Immature natural killer cell (primary cell): ENCODE measurements at places on chromosomes 4 and X.

DNA sequence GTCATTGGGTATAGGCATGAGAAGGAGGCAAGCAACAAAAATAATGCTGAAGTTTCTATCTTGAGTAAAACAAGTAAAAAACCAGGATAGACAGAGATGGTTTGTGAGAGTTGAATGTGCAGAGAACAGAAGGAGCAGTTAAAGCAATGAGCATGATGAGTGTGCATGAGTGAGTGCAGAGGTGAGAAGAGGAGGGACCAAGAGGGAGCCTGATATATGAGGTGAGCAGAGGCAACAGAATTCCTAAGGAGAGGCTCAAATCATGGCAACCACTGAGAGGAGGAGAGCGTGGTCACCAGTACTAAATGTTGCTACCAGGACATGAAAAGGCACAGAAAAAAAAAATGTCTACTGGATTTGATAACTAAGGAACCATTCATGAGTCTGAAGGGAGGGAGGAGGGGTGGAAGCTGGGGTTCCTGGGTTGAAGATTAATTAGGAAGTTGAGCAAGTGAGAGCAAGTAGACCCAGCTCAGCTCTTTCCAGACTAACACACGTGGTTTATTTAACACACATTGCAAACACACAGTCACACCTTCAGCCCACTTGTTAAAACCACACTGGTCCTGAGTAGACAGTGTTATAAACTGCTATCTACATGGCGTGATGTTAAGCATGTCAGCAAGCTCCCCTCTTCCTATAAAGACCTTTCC, 69.0 kb upstream of the IQCM start:
- peak; percentile 16 for DNase-seq

DNA sequence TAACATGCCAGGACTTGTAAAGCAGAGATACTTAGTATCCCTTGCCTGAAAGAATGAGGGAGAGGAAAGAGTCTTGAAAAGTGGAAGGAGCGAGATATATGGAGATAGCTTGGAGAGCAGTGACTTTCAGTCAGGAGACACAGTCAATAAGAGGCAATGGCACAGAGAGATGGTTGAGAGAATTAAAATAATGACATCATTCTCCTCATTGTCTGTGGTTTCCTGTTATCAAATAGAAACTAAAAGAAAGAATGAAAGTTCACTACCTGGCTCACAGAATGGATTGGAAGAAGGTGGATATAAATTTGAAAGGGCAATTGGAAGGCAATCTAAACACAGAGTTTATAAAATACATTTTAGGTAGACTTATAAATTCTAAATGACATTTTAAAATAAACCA, 760.2 kb upstream of the AADAT start:
- DNase-seq = no peak

DNA sequence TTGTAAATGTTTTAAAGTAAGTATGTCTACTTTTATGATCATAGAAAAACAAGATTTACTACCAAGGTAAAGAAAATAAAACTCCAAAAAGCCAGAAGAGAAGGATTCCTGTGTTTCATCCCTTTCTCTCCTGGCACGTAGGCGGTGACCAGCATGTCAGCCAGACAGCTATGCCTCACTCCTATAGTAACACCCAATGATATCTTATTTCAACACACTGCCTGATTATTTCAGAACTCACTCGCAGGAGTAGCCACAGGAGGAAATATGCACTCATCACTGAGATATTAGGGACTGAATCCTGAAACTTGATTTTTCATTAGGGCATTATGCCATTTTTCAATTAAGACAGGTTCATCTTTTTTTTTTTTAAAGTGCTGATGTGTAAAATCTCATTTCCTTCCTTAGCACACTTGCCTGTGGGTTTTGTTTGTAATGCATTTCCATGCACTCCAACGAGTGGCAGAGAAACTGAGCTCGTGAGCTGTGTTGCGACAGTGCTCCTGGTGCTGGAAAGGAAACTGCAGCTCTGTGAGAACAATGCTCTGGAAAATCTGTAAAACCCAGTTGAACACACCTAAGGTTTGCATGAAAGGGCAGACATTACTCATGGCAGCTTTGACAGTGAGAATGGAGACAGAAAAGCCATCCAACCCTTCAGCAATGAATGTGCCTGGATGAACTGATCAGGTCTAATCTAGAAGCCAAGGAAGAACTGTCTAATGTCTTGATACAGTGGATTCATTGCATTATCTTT, 18.2 kb downstream of the RAI2 start:
- no peak for DNase-seq

- no peak for DNase-seq
Observed at GRCh38 chr4:19492606-19493005, 759.1 kb upstream of the SLIT2 start.

GRCh38 chrX:47158781-47159180, 13.8 kb downstream of the RBM10 start:
- no peak for DNase-seq

DNA sequence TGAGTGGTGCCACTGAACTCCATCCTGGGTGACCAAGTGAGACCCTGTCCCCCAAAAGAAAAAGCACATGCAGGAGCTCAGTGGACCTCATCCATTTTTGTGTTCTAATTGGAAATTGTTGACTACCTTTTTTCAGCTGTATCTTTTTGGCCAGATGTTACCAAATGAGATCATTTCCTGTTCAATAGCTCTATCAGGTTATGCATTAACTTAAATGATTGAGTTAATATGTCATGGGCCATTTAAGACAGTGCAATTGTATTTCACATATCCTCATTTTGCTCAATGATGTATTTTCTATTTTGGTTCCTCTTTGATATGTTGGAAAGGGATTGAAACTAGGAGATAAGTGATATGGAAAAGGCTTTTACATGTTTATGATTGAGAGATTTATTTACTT, 26.2 kb upstream of the RHOH start:
- no peak for DNase-seq

DNA sequence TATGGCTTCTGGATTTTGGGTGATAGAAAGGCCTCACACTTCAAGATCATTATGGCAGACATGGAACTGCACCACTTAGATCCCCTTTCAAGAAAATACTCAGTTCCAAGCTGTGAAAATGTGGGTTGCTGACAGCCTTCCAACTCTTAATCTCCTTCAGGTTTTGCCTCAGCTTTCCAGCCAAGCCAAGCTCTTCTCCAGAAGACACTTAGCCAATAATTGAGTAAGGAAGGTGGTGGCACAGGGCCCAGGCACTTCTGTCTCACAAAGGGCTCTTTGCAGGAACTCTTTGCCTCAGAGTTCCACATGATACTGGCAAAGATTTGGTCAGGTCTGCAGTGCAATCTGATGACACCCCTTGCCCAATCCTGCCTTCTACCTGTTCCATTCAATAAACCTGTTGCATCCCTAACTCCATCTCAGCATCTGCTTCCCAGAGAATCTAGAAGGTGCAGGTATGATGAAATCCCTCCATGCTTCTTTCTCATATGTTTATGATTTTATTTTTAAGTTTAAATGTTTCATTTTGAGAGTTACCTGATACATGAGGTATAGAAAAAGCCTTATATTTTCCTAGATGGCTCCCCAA, 30.6 kb downstream of the ANXA5 start:
- no peak for DNase-seq

- no peak for DNase-seq
Observed at GRCh38 chrX:39904816-39905537, 192.8 kb downstream of the BCOR start.

DNA sequence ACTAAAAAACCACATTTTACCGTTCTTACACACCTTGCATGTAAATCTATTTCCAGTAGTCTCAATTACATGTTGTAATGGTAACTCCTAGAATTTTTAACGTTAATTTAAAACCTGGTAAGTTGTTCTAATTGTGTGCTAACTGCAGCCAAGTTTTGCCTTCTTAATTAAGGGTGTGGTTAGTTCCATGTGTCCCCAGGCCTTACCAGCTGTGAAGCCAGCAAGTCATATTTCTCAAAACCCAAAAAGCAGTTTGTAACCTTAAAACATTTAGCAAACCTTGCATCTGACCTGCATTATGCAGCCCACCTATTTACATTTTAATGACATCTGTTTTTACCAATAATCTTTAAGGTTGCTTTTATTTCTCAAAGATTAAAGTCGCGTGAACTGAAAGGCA, 18.4 kb upstream of the FAM47E start:
- no peak for DNase-seq

DNA sequence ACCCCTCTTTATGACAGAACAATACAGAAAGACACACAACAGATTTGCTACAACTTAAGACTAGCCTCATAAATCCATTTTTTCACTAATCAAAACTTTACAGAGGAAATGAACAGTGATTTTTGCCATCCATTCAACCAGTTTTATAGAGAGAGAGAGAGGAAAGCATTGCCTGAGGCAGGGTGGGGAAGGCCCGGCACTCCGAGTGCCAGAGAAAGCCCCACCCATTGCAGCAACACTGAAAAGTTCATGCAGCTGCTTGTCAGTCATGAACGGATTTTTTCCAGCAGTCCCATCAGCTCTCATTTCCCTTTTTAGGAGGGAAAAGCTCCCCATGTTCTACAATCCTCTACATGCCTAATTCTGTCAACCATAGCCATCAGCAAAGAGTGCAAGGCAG, 236.9 kb downstream of the CHIC1 start:
- DNase-seq = no peak

- peak; percentile 13 for DNase-seq
Observed at GRCh38 chr4:75895744-75896314, 6.4 kb downstream of the PPEF2 start.

DNA sequence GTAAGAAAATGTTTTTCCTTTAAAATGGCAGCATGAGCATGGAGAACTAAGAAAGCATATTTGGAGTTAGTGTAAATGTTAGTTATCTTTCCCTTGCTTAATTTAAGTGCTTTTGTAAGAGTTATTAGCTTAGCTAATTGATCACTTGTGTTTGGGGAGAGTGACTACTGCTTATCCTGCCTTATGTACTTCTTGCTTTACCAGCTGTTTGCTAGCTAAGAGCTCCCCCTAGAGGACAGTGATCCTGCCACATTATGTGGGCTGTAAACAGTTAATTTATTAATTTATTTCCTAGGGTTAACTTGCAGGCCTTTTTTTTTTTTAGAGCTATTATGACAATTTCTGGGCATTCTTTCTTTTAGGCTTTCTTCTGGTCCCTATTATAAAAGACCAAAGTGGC, 435.8 kb downstream of the MAGEB5 start:
- DNase-seq = no peak

- no peak for DNase-seq
Observed at GRCh38 chrX:101252634-101253033, 33.0 kb downstream of the DRP2 start.

DNA sequence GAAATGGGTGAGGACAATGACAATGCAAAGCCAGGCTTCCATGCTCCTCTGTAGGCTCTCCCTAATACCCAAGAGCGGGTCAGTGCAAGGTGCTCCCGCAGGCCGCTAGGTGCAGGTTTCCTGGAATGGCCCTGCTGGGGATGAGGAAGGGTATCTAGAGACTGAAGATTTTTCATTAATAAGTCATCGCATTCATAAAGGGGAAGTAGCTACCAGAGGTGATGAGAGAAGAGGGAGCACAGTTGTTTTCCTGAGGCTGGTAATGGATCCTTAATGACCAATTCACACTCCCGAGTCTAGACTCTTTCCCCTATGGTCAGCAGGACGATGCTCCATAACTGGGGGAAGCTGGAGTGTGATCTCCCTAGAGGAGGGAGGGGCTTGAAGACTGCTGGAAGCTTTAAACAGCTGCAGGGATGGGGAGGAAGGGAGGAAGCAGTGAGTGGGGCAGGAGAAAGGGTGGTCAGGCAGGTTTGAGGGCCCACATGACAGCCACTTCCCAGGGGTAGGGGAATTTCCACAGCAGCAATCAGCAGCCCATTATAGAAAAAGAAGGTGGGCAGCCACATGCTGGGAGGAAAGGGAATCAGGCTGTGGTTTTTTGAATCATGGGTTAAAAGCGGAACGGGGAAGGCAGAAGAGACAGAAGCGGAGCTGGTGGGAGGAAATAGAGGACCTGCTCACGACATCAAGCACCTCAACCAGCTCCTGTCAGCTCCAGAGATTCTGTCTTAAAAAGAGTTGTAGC, 10.2 kb upstream of the ATP6AP2 start:
- no peak for DNase-seq

DNA sequence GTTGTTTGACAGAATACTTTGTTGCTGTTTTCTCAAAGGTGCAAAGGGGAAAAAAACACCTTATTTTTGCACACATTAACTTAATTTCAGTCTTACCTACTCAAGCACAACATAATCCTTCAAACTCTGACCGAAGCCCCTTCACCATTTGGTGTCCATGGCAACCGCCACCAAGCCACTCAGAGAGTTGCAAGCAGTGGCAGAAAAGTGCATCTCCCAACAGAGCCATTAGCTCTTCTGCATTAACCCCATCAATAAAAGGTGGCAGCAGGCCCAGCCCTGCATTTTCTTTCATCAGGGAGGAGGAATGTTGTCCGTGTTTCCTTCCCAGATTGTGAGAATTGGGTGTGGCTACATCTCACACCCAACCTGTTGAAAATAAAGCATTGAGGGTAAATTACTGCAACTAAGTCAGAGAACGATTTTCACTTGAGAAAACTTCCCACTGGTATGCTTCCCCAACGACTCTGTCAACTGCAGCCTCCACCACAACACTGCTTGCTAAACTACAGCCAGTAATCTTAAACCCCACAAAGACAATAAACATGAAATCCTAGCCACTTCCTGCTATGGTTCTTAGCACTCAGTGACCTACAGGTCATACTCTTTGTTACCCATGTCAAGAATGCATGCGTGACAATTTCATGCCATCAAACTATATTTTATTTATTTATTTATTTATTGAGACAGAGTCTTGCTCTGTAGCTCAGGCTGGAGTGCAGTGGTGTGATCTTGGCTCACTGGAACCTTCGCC, 154.0 kb downstream of the GRIA3 start:
- no peak for DNase-seq

DNA sequence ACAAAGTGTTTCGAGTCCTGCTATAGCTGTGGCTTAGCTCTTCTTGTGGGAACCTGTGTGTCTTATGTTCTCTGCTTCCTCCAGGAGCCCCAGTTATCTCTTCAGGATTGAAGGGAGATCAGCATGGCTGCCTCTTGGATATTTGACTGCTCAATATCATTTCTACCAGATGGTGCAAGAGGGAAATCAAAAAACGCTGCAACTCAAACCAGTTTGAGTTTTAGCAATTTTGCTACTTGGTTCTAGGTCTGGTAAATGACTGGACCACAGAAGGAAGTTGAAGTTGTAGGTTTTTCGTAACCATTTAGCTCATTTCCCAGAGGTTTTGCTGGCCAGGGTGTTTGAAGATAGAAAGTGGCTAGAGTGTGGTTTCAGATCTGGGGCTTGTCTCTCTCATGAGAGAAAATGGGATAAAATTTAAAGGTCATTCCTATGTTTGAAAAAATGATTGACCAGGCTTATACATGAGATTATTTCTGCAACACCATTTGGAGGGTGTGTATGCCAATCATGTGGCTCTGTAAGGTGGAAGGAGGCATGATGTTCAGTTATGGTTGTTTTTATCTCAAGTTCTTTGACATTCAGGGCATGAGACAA, 210.4 kb downstream of the SPRY1 start:
- DNase-seq = peak; percentile 63

DNA sequence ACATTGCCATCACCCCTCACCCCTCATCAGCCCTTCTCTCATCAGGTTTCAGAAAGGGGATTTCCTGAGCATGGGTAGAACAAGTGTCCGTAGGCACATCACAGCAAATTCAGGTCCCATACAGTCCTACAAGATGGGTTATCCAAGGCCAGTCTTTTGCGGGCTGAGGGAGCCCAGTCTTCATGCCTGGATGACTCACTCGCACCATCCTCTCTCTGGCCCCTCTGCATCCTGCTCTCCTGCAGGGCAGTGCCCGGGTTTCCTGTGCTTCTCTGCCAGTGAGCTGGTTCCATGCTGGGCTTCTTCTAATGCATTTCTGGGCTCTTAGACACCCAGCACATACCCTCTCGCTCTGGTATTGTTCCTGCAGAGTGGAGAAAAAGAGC, 7.3 kb upstream of the INTS6L start:
- no peak for DNase-seq
